GM13977 (cell line): ENCODE measurements at places on chromosomes 13 and 19.

- DNase-seq: no peak
These were observed 61.6 kb upstream of the MED4 start for GRCh38 chr13:48156466-48156865.

GRCh38 chr13:99398071-99398470, 90.9 kb upstream of the GPR183 start:
- DNase-seq: no peak

GRCh38 chr19:17997969-17998826, 9.8 kb upstream of the ARRDC2 start:
- no peak for DNase-seq

GRCh38 chr13:42280537-42280936, 8.6 kb downstream of the AKAP11 start:
- DNase-seq: no peak
